Stimulated activated naive B cell treated with anti-CD40 and anti-IgM and Interleukin-4, amounts not matched to agents 10 μg/mL and 1 μg/mL and 100 μg/mL, for 72 hours (primary cell): ENCODE measurements at places on chromosomes 6 and 20.

DNA sequence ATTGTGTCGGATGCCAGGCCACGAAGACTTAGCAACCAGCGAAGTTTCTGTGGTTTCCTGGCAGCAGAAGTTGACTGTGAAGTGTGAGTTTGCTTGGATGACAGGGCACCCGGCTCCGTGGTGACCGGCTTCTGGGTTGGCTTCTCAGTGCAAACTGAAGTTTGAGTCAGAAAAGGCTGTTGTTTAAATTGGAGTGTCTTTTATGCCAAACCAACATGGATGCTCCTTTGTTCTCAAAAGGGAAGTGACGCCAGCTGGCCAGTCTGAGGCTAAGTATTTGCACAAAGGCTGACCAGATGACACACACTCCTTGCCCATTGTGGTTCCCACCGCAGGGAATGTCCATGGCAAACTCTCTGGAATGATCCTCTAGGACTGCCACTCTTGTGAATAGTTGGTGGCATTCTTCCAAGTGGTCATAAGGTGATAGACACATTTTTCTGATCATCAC, 164.8 kb upstream of the QKI start:
- no peak for DNase-seq

DNA sequence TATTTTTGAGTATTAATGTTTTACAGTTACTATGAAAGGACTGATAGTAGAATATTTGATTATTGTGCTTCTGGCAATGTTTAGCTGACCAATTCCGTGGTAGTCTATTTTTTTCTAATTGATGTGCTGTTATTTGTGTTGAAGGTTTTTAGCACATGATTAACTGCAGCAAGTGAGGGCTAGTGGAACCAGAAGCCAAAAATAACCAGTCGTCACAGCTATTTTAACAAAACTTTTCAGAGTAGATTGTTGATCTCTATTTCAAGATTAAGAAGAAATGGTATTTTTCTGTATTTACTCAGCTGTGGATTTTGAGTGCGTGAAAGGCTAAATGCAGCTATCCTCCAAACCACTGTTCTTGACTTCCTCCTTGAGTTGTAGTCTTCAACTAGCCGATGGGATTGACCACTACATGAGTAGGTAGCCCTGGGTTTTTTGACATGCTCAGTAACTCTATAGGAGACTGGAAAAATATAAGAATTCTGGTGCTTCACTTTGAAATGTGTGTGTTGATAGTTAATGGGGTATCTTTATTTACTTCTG, 258.0 kb downstream of the ZFAND3 start:
- DNase-seq: no peak

GRCh38 chr6:136790411-136791295, 1.6 kb downstream of the MAP3K5 start:
- DNase-seq: no peak

- no peak for DNase-seq
Observed at GRCh38 chr6:133594652-133595110, 294.2 kb upstream of the TCF21 start.

DNA sequence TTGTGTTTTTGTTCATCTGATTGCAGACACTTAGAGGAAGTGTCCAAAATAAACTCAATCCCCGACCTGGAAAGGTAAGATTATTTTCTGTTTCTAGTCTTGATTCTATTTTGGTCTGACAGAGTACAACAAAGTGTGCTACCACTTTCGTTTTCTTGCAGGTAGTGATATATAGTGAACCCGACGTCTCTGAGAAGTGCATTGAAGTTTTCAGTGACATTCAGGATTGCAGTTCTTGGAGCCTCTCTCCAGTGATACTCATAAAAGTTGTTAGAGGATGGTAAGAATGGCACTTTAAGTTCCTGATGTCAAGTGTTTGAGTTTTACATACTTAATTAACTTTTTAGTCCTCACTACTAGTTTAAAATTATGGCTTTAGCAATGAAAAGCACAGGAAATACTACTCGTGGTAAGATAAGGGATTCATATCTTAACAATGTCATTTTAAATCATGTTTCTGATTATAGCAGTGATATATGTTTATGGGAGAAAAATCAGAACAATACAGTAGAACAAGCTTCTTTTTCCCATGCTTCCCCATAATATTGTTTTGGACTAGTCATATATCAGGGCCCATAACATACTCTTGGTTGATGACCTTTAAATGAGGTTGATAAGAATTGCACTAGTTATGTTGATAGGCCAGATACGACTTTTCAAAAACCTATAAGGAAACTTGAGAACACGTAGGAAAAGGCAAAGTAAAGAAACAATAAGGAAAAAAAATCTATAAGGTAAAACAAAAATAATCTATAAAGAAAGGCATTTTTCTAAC, 104.0 kb downstream of the RTN4IP1 start:
- no peak for DNase-seq

DNA sequence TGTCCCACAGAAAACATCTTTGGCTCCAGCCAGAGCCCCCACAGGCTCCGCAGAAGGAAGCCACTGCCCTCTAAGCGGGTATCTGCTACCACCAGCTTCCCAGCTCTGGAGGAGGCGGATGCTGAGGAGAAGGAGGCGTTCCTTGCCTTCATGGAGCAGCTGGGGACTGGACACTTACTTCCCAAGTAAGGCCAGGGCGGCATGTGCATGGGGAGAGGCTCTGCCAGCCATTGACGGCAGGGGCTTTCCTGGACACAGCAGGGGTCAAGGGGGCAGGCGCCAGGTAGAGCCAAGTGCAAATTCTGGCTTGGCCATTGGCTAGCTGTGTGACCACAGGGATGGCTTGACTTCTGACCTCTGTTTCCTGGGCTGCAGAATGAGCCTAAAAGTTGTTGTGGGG, 17.8 kb downstream of the RAB44 start:
- DNase-seq: no peak

- no peak for DNase-seq
Observed at GRCh38 chr6:87196275-87196842, 41.0 kb downstream of the ZNF292 start.

DNA sequence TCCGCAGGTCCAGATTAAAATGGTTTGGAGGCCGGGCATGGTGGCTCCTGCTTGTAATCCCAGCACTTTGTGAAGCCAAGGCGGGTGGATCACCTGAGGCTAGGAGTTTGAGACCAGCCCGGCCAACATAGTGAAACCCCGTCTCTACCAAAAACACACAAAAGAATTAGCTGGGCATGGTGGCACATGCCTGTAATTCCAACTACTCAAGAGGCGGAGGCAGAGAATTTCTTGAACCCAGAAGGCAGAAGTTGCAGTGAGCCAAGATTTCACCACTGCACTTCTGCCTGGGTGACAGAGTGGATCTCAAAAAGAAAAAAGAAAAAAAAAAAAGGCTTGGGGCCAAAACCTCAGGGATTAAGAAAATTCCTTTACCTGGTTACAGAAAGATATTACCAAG, 30.5 kb downstream of the C6orf15 start:
- no peak for DNase-seq

DNA sequence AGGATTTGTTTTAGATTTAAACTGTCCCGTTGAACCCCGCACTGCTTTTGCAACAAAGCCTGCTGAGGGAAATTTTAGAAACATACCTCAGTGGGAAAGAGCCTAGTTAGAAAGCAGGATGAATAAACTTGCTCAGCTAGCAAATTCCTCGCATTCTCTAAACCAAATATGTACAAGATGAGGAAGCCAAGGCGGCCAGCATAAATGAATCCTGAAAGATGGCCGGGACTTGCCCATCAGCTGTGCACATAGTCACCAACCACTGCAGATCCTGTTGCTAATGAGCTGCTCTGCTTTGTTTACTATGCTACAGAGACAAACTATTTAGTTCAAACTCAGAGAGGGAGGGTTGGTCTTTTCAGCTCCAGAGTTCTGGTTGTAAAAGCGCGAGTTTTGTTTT, 49.0 kb downstream of the TMEM170B start:
- DNase-seq: no peak

DNA sequence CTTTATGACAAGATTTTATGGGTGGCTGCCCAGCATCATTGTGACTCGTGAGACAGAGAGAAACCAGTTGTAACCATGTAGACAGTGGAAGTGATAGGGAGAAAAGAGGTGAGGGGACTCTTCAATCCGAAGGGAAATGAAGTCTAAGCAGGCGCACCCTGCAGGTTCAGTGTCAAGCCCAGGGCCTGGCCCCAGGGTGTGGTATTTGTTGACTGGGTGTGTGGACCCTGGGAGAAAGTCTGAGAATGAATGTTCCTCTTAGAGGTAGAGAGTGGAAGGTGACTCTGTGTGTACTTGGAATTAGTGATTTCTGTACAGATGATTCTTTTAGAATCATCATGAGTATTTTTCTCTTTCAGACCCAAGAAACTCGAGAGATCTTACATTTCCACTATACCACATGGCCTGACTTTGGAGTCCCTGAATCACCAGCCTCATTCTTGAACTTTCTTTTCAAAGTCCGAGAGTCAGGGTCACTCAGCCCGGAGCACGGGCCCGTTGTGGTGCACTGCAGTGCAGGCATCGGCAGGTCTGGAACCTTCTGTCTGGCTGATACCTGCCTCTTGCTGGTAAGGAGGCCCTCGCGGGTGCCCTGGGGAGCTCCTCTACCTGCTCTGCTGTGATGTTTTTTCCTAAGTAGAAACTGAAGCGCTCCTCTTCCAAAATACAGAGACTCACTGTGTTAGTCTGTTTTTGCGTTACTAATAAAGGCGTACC, 68.0 kb downstream of the PTPN1 start:
- DNase-seq: no peak

- no peak for DNase-seq
Observed at GRCh38 chr6:75931011-75931680, 141.3 kb downstream of the IMPG1 start.
